ENCODE measurements at places on chromosomes 16 and 17.

- no peak for DNase-seq
Observed at GRCh38 chr17:7130621-7131422, 16.2 kb upstream of the ASGR2 start.

GRCh38 chr17:45386178-45386577, 46.5 kb downstream of the ARHGAP27 start:
- DNase-seq, result peak; percentile 21

DNA sequence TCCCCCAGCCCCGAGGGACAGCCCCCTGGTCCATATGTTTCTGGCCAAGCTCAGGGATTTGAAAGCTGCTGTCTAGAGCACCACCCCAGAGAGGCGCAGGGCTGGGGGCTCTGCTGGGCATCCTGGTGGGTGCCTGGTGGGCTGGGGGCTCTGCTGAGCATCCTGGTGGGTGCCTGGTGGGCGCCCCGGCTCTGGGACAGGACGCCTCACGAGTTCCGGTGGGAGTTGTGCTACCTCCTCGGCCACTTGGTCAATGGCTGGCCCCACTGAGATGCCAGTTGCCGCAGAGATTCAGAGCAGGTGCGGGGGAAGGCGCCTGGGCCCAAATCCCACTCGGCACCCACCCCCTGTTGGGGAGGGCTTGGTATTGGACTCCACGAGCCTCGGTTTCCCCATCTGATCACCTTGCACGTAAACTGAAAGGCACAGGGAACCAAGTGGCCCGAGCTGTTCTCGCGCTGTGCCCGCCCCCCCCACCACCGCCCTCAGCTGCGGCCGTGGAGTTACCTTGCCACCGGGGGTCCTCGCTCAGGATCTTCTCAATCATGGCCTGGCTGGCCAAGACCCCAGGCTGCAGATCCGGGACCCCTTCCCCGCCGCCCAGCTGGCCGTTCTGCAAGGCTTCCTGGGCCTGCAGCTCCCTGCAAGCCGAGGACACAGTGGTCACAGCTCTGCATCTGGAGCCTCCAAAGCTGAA, 13.3 kb downstream of the UNKL start:
- no peak for DNase-seq

DNA sequence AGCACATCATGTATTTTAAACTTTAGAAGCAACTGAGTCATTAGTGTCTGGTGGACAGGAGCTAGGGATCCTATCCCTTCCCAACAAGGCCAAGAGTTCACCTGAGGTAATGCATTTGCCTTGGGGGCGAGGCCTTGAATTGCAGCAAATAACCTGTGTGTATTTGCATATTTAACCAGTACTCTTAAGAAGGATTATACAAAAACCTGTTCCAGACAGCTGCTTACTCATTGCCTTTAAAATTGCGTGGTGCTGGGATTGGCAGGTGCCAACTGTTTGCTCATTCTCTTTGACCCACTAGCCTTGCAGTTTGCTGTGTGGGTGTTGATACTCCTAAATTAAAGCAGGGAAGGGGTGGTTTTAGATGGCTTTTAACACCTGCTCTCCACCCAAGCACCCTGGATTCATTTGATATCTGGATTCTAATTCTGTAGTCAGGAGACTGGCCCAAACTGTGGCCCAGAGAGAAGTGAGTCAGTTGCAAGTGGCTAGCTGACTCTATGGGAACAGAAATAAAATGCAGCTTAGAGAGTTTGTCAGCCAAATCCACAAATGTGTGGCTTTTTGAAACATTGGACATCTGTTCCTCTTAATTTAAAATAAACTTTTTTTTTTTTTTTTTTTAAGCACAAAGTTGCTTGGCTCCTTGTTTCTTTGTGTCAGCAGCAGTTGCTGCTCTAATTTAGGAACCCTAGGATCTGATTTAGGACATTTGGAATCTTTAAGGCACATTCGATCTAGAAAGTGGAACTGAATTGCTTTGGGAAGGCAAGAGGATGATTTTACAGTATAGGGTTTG, 46.9 kb downstream of the TUBD1 start:
- DNase-seq, result peak; percentile 77

GRCh38 chr17:49817993-49818392, 29.5 kb downstream of the KAT7 start:
- DNase-seq, result no peak

DNA sequence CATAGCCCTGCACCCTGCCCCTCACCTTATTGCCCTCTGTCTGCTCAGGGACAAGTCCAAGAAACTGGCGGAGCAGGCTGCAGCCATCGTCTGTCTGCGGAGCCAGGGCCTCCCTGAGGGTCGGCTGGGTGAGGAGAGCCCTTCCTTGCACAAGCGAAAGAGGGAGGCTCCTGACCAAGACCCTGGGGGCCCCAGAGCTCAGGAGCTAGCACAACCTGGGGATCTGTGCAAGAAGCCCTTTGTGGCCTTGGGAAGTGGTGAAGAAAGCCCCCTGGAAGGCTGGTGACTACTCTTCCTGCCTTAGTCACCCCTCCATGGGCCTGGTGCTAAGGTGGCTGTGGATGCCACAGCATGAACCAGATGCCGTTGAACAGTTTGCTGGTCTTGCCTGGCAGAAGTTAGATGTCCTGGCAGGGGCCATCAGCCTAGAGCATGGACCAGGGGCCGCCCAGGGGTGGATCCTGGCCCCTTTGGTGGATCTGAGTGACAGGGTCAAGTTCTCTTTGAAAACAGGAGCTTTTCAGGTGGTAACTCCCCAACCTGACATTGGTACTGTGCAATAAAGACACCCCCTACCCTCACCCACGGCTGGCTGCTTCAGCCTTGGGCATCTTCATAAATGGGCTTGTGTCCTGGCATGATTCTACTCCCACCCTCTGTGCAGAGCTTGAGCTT, 6.3 kb upstream of the NFATC3 start:
- DNase-seq, result no peak

- no peak for DNase-seq
Observed at GRCh38 chr16:54362591-54363206, 76.1 kb upstream of the IRX3 start.

GRCh38 chr17:6479622-6480302, 35.5 kb downstream of the PIMREG start:
- DNase-seq, result no peak

GRCh38 chr17:193841-194806, 12.7 kb upstream of the DOC2B start:
- DNase-seq, result no peak

- DNase-seq, result no peak
Observed at GRCh38 chr17:77779711-77780539, 178.6 kb upstream of the TNRC6C start.

DNA sequence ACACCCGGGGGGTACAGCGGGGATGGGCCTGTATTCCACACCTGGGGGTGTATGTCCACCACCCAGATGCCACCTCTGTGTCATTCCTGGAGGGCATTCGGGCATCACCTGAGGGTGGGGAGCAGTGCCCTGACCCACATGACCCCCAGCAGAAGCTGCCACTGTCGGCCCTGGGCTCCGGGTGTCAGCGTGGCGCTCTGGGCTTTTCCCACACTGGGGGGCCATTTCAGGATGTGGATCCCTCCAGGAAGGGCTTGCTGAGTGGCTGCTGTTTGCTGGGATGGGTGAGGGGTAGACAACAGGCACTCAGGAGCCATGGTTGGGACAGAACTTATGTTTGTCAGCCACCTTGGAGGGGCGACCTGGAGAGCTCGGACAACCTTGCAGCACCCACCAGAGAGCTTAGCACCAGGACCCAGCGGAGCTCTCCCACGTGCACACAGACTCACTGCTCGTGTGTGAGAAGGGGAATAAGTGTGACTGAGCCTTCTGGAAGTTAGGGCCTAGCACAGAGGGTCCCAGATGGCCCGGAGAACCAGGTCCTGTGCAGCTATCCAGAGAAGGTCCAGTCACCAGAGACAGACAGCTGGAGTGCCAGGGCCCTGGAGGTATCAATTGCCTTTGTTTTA, 102.7 kb downstream of the METRNL start:
- DNase-seq, result no peak

- no peak for DNase-seq
Observed at GRCh38 chr16:35352431-35352830, 1893.0 kb downstream of the TP53TG3F start.

- no peak for DNase-seq
Observed at GRCh38 chr16:10756574-10756973, 12.9 kb downstream of the NUBP1 start.

- DNase-seq, result no peak
Observed at GRCh38 chr17:59707971-59708430, 547 bp downstream of the VMP1 start.

DNA sequence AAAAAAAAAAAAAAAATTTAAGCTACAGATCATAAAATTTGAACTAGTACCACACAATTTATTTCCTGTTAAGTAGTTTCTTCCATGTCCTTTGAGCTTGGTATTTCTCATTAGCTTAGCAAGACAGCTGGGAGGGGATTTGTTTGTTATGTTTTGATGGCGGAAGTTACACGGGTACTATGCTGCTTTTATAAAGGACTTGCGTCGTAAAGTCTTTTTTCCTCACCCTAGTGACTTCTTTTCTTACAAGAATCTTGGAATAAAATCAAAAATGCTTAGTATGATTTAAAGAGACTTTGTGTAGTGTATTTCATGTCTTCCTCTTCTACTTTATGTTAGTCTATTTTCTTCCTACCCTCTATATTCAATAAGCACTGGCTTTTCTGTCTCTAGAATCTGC, 89.1 kb downstream of the NLK start:
- no peak for DNase-seq

GRCh38 chr16:80085606-80086005, 455.2 kb upstream of the DYNLRB2 start:
- no peak for DNase-seq

- DNase-seq, result no peak
Observed at GRCh38 chr17:76685846-76686245, 24.9 kb downstream of the MXRA7 start.

GRCh38 chr17:32542186-32542585, 55.4 kb downstream of the CDK5R1 start:
- DNase-seq, result no peak

DNA sequence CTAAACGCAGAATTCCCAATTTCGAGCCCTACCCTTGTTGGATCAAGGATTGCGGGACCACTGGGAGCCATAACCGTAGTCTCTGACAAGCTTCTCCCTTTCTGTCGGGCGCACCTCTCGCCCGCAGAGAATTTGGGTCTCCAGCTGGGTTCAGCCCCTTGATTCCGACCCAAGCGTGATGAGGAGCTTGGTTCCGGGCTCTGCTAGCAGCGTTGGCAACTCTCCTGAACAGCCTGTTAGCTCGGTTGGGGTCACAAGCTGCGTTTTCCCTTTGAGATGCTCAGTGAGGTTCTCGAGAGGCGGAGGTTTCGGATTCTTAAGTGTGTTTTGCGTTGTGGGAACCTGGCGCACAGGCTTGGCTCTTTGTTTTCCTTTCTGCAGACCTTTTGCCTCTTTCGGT, 655 bp downstream of the ATXN1L start:
- peak; percentile 16 for DNase-seq

GRCh38 chr17:1865252-1866037, 35.6 kb downstream of the RPA1 start:
- DNase-seq, result peak; percentile 73

DNA sequence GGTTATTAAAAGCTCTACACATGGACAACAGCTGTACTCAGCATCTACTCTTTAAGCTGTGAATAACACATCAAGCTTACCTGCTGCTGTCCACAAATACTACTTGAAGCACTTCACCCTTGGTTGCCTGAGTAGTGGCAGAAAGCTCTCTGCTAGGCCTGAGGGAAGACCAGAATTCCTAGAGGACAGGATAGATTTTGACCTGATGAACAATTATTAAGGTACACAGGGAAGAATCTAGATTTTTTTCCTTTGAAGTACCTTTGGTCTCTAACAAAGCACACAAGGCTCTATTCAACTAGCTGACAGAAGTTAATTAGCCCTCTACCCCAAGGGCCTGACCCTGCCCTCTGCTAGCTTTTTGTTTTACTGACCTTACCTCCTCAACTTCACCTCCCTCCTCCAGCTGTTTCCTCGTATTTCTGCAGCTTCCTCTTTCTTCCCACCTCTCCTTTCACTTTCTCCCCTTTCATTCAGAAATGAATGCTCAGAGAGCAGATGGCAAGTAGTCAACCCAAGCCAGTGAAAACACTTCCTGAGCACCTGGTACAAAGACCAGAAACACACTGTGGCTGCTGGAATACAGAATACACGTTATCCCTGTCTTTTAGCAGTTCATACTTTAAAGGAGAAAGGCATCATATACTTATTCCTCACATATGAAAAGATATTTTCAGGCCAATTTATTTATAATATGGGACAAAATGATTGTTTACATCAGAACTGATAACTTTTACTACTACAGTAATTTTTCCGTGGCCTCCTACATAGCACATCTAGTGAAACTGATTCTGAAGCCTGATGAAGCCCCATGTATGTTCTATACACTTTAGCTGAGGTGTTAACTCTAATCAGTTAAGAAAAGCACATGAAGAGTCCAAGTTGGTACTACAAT, 5.7 kb upstream of the VEZF1 start:
- peak; percentile 90 for DNase-seq

- DNase-seq, result peak; percentile 76
Observed at GRCh38 chr16:75317101-75317522, 65.7 kb upstream of the BCAR1 start.

- DNase-seq, result no peak
Observed at GRCh38 chr17:21171309-21171922, 42.5 kb downstream of the TMEM11 start.

DNA sequence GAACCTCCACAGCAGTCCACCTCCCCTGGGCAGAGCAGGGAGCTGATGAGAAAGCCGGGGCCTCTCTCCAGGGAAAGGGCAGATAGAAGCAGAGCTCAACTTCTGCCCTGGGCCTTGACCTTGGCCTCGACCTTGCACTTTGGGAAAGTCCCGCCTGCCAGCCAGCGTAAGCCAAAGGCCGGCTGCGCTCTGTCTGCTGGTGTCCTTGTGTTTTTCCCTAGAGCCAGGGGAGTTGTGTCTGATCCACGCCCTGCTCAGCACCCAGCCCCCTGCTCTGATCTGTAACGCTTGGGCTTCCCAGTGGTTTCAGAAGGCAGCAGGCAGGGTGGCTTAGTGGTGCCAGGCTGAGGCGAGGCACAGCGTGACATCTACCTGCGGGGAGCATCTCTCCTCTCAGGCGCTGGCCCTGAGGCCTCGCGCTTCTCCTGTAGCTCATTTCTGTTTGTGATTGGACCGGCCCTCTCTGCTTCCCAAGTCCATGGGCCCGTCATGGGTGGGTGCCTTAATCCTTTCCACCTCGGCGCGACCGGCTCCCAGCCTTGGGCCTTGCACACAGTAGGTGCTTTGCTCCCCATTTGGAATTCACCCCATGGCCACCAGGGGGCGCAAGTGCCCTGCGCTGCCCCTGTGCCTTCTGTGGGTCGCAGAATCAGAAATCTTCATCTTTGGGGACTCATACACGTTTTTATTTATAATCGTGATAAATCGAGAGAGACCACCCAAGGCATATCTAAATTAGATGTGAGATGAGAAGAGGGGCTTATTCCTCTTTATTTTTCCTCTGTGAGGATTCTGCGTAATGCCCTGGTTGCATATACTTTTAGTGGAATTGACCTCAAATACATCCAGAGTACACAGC, 24.2 kb downstream of the SGSH start:
- peak; percentile 32 for DNase-seq

GRCh38 chr17:48804936-48805411, 12.1 kb downstream of the TTLL6 start:
- DNase-seq, result peak; percentile 80

Measured in OCI-M1 (cell line).